ENCODE measurements at places on chromosomes 5 and 9. TPM values are rescaled to one million over a fixed set of nuclear protein-coding genes. Genes with fewer than 3 reads are reported as not detected.

The JMY gene
- 1.6 TPM for polyA plus RNA-seq

The RALGPS1 gene
- 53.3 TPM for polyA plus RNA-seq

The CA9 gene
- 172 TPM for polyA plus RNA-seq

The FYB1 gene
- polyA plus RNA-seq: 12.4 TPM

The FABP6 gene
- not detected for polyA plus RNA-seq

The KLF9 gene
- 1.3 TPM for polyA plus RNA-seq
